ENCODE measurements at places on chromosomes 1 and 21.

DNA sequence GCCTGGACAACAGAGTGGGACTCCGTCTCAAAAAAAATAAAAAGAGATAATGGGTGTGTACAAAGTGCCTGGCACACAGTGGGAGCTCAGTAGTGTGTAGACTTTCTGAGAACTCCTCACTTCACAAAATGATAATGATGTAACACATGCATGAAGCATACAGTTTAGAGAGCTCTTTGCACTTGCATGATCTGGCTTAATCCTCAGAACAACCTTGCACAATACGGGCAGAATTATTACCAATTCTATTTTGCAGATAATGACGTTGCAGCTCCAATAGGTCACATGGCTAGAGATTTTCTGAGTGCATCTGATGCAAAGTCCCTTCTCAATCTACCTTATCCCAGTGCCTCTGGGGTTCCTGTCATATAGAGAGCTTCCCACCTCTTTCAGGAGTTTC is 71.4 kb downstream of the CD247 start:
- DNase-seq: no peak

DNA sequence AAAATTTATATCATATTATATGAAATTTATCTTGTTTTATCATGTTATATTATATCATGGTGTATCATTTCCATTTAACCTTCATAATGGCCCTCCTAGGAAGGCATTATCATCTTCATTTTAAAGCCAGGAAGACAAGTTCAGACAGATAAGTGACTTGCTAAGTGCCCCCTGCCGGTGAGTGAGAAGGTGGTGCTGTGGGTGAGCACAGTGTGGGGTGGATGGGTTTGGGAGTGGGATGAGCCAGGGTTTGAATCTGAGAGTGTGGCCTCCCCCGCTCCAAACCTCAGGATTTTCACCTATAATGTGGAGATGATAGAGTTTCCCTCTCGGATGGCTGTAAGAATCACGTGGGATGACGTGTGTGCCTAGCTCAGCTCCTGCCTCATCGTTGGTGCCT is 108.7 kb upstream of the IGSF21 start:
- no peak for DNase-seq

GRCh38 chr1:239056940-239057339 is 329.4 kb upstream of the CHRM3 start:
- DNase-seq: no peak

DNA sequence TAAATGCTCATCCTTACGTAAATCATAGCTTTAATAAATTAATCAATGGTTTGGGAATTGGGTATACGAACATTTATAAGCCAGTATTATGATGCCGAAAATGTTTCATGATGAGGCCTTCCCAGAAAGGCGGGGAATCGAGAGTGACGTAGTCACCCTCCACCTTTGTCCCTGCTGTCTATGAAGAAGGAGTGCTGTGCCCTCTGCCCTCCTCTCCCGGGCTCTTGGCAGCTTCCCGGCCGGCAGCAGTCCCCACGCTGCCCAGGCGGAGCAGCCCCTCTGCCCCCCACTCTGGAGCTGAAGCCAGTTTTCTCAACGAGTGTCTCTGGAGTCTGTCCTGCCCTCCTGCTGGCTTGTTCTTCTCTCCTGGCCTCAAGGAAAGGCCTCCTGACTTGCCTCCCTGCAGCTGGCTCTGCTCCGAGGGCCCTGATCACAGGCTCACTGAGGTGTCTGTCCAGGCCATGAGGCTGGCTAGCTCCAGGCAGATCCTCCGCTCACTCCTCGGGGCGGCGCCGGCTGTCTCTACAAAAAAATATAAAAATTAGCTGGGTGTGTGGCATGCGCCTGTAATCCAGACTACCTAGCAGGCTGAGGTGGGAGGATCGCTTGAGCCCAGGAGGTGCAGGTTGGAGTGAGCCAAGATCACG is 150.7 kb upstream of the COL6A1 start:
- DNase-seq: no peak

DNA sequence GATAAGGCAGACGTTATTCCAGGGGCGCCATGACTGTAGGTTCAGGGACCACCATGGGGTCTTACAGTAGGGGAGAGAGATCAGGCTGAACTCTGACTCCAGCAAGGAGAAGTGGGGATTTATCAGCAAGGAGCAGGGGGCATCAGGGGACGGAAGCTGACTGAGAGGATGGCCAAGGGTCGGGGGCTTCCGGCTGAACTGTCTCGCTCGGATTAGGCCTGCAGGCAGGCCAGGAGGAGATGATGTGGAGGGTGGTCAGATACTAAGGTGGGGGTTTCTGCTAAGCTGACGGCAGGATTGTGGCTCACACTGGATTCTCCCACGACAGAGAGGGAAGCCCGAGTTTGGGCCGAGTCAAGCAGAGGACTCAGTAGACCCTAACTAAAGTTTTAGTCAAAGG is 186.9 kb upstream of the VAMP3 start:
- no peak for DNase-seq

GRCh38 chr1:26470878-26471497 is 1.3 kb upstream of the HMGN2 start:
- no peak for DNase-seq

GRCh38 chr1:234962340-234962989 is 166.2 kb downstream of the TOMM20 start:
- no peak for DNase-seq

GRCh38 chr21:37811711-37812110 is 104.5 kb downstream of the KCNJ6 start:
- DNase-seq: no peak
